ENCODE measurements at places on chromosomes 3 and 15.

- no peak for DNase-seq
Measured at GRCh38 chr3:21585216-21585740, 165.7 kb downstream of the ZNF385D start.

DNA sequence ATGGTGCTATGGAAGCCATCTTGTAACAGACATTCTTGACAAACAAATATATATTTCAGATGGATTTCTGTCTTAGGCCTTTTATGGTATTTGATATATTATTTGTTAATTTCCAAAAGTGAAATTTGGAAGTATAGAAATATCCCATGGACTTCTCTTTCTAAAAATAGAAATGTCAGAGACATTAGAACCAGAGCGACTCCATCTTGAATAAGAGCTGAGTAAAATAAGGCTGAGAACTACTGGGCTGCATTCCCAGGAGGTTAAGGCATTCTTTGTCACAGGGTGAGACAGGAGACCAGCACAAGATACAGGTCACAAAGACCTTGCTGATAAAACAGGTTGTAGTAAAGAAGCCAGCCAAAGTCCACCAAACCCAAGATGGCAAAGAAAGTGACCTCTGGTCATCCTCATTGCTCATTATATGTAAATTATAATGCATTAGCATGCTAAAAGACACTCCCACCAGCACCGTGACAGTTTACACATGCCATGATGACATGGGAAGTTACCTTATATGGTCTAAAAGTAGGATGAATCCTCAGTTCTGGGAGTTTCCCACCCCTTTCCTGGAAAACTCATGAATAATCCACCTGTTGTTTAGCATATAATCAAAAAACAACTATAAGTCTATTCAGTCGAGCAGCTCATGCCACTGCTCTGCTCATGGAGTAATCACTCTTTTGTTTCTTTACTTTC lies 146.0 kb downstream of the NEK11 start:
- no peak for DNase-seq

DNA sequence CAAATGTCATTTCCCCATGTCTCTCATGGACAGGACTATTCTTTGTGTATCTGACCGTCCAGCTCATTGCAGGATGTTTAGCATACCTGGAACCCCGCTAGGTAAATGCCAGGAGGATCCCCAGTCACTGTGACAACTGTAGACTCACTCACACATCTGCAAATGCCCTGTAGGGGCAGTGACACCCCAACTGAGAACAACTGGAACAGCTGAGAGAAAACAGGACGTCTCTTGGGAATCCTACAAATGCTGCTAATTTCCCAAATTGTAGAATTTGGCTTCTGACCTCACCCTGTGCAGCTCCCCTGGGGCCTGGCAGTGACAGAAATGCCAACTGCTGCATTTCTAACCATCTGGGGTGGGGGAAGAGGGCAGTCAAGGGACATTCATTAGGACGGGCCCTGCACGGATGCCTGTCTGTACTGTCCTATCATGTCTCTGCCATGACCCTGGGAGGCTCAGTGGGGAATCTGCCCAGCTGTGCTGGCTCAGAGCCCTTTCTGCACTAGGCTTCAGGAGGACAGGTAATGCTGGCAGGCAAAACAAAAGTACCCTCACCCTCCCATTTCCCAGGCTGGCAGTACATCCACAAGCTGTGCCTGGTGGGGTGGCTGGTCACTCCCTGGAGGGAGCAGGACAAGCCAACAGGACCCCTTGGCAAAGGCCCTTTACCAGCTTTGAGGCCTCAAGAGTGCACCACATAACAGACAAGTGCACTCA lies 30.4 kb downstream of the RAB6B start:
- DNase-seq = no peak

GRCh38 chr3:11739123-11739522 lies 95.4 kb upstream of the VGLL4 start:
- DNase-seq = no peak

DNA sequence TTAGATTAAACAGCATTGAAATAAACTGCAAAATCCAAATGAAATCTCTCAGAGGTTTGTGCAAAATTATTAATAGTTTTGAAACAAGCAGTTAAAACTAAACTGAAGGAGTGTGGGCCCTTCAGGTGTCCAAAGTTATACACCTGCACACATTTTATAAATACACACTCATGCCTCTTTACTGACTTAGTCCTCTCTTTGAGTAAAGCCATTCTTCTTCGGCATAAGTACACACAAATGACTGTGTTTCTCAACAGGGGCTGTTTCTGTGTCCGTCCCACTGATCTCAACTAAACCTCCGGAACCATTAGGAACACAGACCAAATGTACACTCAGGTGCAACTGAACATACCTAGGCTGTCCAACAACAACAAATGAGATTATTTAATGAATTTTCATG lies 18.8 kb downstream of the MECOM start:
- DNase-seq = no peak
